ENCODE measurements at places on chromosomes 2 and 18.
A peak's percentile ranks its signal among the peaks of the same experiment; 100 is the strongest.

GRCh38 chr18:22307528-22307927 lies 110.2 kb downstream of the CTAGE1 start:
- no peak for DNase-seq

DNA sequence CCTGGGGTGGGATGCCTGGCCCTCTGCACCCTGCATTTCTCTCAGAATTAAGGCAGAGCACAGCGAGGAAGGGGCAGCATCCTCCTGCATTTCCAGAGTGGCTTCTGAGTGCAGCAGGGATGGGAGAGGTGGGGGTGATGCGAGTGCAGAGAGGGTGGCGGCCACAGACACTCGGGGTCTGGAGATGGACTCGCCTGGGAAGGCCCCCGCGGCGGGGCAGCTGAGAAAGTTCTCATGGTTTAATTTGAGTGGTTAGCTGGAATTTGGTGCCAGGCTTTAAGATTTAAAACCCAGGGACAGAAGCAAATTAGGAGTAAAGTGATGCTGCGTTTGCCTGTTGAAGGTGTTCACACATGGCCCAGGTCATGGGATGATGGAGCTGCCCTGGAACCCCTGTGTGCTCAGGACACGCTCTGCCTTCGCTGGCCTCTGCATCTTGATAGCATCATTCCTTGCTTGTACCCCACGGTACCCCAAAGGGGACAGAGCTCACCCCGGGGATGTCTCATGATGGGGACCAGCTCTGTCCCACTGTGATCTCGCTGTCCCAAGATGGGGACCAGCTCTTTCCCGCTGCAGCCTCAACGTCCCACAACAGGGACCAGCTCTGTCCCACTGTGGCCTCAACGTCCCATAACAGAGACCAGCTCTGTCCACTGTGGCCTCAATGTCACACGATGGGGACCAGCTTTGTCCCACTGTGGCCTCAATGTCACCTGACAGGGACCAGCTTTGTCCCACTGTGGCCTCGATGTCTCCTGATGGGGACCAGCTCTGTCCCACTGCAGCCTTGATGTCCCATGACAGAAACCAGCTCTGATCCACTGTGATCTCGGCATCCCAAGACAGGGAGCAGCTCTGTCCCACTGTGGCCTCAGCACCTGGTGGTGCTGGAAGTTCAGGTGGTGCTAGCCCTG lies 27.5 kb downstream of the TMEM18 start:
- no peak for DNase-seq

DNA sequence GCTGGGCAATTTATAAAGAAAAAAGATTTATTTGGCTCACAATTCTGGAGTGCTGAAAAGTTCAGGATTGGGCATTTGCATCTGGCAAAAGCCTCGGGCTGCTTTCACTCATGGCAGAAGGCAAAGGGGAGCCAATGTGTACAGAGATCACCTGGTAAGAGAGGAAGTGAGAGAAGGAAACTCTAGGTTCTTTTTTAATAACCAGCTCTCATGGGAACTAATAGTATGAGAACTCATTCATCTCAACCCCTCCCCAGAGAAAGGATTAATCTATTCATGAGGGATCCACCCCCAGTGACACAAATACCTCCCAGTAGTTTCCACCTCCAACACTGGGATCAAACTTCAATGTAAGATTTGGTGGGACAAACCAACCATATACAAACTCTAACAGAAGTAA lies 129.0 kb downstream of the EVA1A start:
- no peak for DNase-seq

DNA sequence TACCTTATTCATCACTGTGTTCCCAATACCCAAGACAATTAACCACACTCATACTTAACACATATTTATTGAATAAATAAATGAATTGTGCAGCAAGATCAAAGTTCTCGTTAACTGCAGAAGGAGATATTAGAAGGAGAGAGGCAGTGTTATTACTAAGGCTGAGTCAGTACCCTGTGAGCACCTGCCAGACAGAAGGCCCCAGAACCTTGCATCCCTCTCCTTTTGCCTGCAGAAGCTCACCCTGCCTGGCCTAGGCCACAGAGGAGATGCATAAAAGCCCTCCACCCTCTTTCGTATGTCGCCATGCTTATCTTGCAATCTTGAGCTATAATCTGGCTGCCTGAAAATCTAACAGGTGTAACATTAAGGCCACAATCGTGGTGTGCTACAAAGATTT lies 20.5 kb upstream of the RNF149 start:
- DNase-seq: peak; percentile 17

GRCh38 chr2:161078211-161078539 lies 82.1 kb upstream of the TANK start:
- no peak for DNase-seq

DNA sequence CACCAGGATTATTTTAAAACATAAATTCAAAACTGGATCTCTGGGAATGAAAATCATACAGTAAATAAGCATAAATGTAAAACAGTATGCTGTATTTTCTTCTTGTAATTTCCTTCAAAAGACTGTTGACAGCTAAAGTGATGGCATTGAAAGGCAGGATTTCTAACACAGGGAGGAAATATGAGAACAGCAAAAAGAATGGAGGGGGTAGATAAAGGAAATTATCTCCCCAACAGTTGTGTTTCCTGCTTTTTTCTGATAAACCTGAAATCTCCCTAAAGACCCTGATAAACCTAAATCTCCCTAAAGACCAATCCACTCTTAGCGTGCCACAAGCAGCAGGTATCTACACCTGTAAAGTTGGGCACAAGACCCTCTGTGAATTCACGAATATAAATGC lies 50.8 kb downstream of the PIAS2 start:
- DNase-seq: no peak

DNA sequence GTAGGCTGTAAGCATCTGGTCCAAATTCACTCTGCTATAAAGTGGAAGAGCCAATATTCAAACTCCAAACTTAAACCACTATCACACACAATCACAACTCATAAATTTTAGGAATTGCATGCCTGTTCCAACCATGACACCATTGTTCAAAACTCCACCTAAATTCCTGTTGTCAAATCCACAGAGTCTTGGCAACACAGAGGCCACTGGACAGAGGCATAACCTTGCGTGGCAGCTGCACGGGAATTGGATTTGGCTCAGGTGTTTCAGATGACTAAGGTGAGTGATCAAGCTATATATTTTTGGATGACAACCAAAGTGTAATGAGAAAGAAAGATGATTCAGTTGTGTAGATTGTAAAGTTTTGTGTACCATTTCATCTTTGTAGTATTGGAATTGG lies 422.7 kb upstream of the TNP1 start:
- no peak for DNase-seq

DNA sequence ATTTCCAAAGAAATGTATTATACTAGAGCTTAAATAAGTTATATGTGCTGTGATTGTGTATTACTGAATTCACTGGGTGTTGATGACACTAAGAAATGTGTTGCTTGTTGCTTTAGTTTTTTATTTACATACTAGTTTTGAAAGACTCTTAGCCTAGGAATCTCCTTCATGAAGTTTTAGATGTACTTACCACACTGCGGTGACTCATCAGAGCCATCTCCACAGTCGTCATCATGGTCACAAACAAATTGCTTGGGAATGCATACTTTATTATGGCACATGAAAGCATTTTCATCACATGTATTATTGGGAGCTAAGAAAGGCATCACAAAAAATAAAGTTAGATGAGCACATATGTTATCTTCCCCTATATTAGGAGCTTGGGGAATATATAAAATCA lies 1624.2 kb downstream of the LRP1B start:
- no peak for DNase-seq

- no peak for DNase-seq
Observed at GRCh38 chr2:955829-956731, 5.4 kb downstream of the SNTG2 start.

- no peak for DNase-seq
Observed at GRCh38 chr2:229080172-229080571, 190.9 kb downstream of the PID1 start.

DNA sequence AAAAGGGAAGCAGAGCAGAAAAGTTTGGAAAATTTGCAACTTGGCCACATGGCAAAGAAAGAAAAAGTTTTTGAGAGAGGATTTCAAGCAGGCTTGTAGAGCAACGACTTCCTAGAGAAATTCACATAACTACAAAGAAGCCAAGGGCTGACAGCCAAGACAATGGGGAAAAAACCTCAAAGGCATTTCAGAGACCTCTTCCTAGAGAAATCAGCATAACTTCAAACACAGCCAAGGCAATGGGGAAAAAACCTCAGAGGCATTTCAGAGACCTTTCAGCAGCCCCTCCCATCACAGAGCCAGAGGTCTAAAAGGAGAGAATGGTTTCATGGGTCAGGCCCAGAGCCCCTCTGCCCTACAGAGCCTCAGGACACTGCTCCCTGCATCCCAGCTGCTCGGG lies 7.2 kb downstream of the ADI1 start:
- DNase-seq: no peak

GRCh38 chr2:198073253-198073652 lies 268.9 kb downstream of the PLCL1 start:
- DNase-seq: no peak

GRCh38 chr18:27894746-27895145 lies 282.2 kb downstream of the CDH2 start:
- DNase-seq: no peak

- no peak for DNase-seq
Observed at GRCh38 chr18:5982332-5982731, 87.0 kb upstream of the TMEM200C start.

DNA sequence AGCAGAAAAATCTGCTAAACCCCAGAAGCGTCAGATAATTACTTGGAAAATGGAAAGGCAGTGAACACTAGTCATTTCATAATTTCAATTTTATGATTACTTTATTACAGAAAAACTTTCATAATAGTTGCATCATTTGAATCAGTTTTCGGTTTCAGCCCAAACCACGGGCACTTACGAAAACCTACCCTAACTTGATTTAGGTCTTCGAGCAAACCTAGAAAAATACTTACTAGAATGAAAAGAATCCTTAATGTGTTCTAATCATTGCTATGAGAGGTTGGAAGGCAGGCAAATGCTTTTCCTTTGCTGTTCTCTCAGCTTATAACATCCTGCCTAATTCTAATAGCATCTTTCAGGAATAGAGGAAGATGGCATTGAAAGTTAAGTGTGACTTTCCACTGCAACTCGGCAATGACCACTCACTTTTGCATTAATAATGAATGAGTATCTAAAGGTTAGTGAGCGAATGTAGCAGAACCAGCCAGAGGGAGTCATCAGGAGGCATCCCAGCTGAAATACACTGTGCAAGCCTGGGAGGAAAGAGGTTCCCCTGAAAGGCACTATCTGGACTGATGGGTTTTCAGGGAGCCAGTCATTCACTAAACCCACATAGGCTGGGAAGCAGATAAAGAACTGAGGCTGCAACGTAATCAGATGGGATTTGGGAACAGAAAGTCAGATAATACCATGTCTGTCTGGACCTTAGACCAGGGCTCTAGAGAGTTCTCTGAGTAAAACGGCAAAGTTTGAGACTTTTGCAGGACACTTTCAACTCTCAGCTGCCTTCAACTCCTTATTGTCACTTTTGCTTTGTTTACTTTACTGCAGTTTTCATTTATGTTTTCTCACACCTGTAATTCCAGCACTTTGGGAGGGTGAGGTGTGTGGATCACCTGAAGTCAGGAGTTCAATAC lies 520.8 kb downstream of the RNF144A start:
- DNase-seq: peak; percentile 77

DNA sequence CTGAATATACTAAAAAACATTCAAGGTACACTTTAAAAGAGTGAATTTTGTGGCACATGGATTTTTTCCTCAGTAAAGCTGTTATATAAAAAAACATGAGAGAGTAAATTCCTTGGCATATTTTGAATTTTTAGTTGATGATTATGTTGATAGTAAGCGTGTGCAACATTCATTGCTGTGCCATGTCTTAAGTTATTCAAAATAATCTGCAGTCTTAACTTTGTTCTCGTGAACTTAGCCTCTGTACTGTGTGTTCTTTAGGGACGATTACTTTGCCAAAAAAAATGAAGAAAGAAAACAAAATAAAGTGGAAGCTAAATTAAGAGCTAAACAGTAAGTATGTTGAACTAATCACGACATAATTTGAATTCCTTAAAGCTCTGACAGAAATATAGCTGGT lies 9.6 kb downstream of the SSB start:
- DNase-seq: no peak

GRCh38 chr18:45464619-45465018 lies 150.7 kb upstream of the SLC14A2 start:
- DNase-seq: no peak

GRCh38 chr18:74689251-74689650 lies 91.6 kb downstream of the ZNF407 start:
- no peak for DNase-seq

DNA sequence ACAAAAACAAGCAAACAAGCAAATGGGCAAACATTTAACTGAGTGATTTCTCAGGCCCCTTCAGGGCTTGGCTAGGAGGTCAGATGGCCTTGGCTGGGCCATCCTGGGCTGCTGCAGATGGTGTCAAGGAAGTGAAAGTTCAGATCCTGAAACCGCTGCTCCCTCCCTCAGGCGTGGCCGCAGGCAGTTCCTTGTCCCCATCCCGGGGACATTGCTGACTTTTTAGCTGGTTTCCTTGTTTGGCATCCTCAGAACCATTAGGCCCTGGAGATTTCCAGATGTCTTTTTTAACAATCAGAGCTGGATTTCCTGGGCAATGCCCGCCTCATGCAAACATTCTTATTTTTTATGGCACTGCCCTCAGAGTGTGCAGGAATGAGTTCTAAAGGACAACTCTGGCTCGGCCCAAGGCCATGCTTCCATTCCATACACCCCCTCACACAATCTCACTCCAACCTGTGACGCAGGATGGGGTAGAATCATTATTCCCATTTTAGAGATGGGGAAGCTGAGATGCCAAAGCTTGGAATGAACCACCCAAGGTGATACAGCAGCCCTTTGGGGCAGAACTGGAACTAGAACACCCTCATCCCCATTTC lies 86.1 kb upstream of the ZCCHC2 start:
- DNase-seq: no peak
